ENCODE measurements at places on chromosomes 3 and 15. TPM values are rescaled to one million over a fixed set of nuclear protein-coding genes. Genes with fewer than 3 reads are reported as not detected.

DNA sequence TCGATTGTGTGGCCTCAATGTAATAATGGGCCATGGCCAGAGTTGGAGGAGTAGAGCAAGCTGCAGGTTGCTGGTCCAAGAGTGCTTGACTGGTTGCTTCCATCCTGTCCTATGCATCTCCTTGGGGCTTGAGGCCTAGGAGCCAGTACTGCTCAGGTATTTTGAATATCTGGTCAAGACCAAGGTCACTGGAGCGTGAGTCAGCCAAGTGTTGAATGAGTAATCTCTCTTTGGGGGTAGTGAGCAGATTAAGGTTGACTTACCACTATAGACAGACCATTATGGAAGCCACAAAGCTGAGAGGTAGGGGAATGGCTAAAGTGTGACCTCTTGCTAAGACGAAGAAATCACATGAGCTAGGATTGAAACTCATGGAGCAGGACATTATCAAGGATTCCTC is 9.4 kb upstream of the PARP6 start:
- DNase-seq: peak; percentile 9

UPK1B gene
- not detected for polyA plus RNA-seq

CGNL1 gene
- polyA plus RNA-seq: not detected

GRCh38 chr3:76502076-76502475 is 537.8 kb upstream of the ROBO2 start:
- DNase-seq: no peak

PARP3 gene
- polyA plus RNA-seq: 17.8 TPM

GRCh38 chr3:151964743-151965142 is 91.3 kb downstream of the SUCNR1 start:
- DNase-seq: no peak

DNA sequence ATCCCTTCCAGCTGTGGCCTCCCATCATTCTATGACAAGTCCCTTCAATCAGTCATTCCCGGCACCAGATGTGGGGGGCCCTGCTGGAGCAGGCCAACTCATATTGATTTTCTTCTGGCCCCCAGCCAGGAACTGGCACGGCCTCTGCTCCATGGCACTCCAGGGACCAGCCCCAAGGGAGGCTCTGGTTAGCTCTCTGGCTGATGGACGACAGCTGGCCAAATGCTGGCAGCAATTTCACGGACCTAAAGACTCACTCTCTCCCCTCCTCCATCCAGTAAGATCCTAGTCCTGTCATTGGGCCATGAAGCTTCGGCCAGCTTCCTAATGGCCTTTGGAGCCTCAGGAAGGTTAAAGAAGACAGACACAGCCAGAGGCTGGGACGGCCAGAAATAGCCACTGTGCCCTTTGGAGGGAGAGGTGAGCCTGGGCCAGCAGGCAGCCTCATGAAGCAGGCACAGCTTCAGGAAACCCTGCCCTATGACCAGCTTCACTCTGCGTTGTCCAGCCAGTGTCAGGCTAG is 131.0 kb downstream of the MEX3B start:
- no peak for DNase-seq

GRCh38 chr3:137770066-137770834 is 6.1 kb downstream of the SOX14 start:
- DNase-seq: no peak

- DNase-seq: no peak
Observed at GRCh38 chr15:90264671-90265070, 801 bp upstream of the NGRN start.

KBTBD8 gene
- polyA plus RNA-seq: 11.9 TPM

ACTC1 gene
- polyA plus RNA-seq: not detected

- DNase-seq: peak; percentile 44
Observed at GRCh38 chr3:69204315-69204957, 82.0 kb upstream of the LMOD3 start.

DNA sequence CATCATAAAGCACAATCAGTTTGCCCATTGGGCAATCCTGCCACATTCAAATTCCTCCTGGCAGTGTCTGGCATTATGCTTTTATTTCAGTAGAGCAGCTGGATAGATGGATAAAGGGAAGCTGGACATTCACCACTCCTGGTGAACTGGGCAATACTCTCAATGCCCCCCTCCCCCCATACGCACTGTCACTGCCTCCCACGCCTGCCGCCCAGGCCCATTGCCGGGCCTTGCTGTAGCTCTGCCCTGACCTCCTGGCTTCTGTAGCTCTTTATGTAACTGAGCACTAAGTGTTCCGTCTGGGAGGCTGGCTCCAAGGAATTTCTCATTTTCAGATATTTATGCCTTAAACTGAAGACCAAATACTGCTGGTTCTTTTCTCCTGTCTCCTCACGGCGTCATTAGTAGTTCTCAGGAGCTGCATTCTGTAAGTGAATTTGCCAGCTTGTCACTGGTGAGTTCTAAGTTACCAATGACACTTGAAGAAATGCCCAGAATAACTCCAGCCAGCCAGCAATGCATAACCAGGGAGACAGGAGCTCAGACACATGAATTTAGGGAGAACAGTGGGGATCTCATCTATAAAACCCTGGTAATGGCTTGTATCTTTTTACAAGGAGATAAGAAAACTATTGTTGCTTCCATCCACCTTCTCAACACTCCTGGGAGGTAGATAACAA is 25.5 kb upstream of the RASGRF1 start:
- no peak for DNase-seq

FBXO40 gene
- 0.04 TPM for polyA plus RNA-seq

GOLGA8M gene
- polyA plus RNA-seq: not detected

DNA sequence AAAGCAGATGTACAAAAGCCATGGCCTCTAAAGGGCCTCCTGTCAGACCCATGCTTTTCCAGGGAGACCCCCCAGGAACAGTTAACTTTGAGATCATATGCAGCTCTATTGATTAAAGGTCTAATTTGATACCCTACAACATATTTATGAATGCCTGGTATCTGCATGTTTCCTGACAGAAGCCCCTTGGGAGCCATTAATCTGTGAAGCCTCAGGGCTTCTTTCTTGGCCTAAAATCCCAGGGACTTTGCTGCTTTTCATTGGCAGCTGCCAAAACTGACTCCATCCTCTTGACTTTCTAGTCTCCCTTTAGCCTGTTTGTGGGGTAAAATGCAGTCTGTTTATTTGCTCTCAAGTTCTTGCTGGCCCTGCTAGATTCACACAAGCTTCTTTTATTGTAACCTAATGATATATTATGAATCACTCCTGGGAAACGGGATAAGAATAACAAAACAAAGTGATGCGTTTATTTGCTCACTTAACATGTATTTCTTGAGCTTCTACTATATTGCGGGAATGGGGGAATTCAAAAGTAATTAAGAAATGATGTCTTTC is 257.0 kb downstream of the LSAMP start:
- DNase-seq: no peak

GRCh38 chr3:54987719-54988118 is 59.9 kb upstream of the LRTM1 start:
- no peak for DNase-seq

- peak; percentile 45 for DNase-seq
Observed at GRCh38 chr3:123082370-123083065, 15.7 kb downstream of the PDIA5 start.

PP2D1 gene
- polyA plus RNA-seq: not detected

- DNase-seq: no peak
Observed at GRCh38 chr3:34504775-34505174, 706.3 kb downstream of the PDCD6IP start.

DNA sequence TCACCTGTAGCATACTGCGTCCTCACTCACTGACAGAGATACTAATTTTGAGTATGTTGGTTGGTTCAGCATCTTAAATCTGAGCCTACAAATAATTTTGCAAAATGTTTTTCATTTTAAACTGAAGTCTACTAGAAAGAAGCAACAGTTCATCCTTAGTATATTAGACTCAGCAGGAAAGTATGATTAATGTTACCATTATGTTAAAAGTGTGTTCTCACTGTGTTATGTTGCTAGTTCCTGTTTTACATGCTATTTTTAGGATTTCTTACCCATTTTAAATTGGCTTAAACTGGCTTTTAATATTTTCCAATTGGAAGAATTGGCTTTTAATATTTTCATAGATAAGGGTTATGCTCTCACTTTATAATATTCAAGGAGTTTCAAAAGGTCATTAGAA is 25.7 kb downstream of the ACKR4 start:
- DNase-seq: no peak

DNA sequence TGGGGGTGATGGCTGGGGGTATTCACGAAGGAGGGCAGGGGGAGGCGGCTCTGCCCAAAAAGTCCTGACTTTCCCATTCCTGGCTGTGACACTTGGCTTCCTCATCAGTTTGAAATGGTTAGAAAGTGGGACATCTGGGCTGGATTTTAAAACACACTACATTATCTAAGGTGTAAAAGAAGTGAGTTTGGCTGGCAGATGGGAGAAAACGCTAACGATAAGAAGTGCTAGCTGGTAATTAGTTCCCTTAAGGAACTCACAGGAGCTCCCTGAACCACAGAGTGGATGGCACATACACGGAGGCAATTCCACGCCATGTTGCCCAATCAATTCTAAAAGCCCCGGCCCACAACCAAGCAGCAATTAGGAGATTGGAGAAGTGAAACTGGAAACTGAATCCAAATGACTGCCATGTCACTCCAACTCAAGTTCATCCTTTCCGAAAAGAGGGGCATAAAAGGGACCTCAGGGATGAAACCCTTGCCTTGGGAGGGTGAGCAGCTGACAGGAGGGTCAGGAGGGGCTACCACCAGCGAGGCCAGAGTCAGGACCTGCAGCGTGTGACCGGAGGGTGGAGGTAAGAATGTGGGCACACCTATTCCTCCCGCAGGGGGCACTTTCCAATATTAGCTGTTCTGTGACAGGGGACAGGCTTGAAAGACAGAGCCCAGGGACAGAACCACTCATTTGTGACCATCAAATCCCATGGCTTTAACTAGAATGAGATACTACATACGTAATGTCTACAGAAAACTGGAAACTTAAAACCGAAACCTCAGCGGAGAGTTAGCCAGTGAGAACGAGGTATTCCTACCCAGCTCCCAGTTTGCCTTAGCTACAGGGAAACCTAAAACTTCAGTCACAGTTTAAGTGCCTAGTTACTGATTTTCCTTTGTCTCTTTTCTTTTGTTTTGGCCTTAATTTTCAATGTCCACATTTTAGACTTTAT is 95.3 kb upstream of the OXTR start:
- no peak for DNase-seq

DNA sequence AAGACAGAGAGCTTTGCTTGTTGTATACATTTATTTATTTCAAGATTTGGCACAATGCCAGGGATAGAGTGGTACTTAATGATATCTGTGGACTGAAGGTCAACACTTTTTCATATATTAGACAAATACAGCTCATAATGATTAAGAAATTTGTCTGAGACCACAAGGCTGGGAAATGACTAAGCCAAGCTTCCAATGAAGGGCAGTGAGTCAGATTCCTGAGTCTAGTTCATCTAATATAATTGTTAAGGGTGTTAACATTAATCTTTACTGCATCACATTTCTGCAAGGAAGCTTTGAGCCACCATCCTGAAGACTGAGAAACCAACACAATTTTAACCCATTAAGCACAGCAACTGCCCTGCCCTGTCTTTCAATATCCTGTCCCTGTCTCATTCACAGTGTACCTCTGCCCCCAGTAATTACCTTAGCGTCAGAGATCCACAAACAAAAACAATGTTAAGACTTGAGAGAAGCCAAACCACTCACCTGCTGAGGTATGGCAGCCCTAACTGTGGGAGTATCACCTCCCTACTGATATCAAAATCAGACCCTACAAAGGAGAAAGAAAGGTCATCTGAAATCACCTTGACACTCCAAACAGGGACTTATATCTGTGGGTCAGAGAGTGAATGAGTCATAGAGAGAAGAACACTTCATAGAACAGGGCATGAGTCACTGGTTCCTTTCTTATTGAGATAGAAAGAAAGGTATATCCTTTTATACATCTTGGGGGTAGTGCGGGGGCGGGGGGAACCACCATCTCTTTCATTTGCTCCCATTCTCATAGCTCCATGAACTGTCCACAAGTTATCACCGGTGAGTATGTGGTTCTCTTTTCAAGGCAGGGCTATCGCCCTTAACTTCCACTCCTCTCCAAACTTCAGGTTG is 74.7 kb downstream of the MAGI1 start:
- peak; percentile 40 for DNase-seq

RGMA gene
- not detected for polyA plus RNA-seq

- DNase-seq: no peak
Observed at GRCh38 chr3:41441139-41441538, 241.8 kb downstream of the CTNNB1 start.

- DNase-seq: no peak
Observed at GRCh38 chr15:97224191-97224641, 736.3 kb upstream of the ARRDC4 start.

- DNase-seq: no peak
Observed at GRCh38 chr15:62887113-62887570, 155.4 kb upstream of the TPM1 start.

DNA sequence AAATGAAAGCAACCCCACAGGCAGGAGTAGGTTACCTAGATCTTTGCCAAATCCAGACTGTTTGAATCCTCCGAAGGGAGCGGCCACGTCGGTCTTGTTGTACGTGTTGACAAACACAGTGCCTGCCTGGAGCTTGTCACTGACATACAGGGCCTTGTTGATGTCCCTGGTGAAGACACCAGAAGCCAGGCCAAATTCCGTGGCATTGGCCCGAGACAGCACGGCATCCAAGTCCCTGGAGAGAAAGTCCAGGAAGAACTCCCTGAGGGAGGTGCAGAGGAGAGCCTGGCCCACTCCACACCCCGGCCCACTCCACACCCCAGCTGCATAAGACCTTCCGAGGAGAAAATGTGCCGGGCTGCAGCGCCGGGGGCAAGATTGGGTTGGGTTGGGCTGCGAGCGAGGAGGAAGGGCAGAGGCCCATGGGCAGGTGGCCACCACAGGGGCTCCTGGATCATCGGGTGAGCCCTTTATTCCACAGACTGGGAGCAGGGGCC is 21.8 kb upstream of the SLC41A3 start:
- no peak for DNase-seq

DNA sequence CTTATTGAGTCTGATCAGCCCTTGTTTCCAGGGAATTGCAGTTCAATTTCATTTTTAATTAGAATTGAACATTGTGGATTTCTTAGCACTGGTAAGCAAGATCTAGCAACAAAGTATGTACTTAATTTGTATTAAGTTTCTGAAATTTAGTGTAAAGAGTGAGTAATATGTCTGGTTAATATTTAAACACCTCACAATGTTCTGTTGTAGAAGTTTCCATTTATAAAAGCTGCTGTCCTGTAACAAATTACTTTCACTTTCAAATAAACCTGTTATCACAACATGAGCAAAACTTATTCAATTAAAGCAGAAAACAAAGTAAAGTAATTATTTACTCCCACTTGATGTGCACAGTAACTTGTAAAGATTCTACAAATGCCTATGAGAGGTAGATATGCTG is 448.5 kb downstream of the NAALADL2 start:
- no peak for DNase-seq

DNA sequence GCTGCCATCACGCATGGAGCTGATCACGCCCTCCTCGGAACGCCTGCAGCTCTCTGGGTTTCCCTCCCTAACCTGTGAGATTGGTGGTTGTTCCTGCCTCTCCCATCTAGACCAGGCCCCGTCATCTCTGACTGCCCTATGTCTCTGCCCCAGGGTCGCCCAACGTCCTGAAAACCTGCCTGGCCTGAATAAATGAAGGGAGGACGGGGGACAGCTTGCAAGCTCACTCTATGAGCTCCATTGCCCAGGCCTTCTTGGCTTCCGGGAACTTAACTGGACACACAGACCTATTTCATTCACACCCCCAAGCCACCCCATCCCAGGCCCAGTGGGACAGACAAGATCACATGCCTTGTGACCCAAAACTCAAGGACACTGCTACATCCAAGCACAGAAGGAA is 274.2 kb downstream of the XXYLT1 start:
- DNase-seq: no peak

GRCh38 chr3:112619295-112619694 is 21.6 kb downstream of the CCDC80 start:
- no peak for DNase-seq

GRCh38 chr3:72449551-72449950 is 398.7 kb downstream of the SHQ1 start:
- DNase-seq: no peak

KIF15 gene
- polyA plus RNA-seq: 26.2 TPM
